ENCODE measurements at places on chromosomes 1 and 21.

- DNase-seq, result no peak
Measured at GRCh38 chr1:115219927-115220326, 118.1 kb downstream of the NGF start.

- no peak for DNase-seq
Measured at GRCh38 chr1:61752921-61753389, 10.7 kb downstream of the PATJ start.

DNA sequence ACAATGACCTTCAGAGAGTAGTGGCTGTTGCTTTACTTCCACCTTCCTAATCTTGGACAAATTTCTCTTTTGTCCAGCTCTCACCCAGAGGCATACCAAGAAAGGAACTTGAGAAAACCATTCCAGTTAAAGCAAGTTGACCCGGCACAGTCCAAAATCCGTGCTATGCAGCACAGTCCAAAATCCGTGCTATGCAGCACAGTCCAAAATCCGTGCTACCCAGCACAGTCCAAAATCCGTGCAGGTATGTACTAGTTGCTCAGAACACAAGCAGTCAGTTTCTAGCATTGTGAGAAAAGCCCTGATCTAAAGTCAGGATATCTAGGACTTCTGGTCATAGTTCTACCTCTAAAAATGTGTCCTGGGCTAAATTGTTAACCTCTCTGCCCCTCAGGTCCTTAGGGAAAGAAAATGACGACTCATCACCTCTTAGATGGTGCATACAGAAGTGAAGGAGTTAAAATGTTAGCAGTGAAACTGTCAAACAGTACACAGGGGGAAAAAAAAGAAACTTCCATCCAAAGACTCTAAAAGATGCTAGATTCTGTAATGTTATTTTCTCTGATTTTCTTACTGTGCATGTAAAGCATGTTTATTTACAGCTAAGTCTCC is 40.3 kb upstream of the ENAH start:
- DNase-seq, result no peak

- no peak for DNase-seq
Measured at GRCh38 chr1:56034847-56035481, 544.4 kb downstream of the PLPP3 start.

- no peak for DNase-seq
Measured at GRCh38 chr1:156126043-156126629, 11.6 kb downstream of the LMNA start.

GRCh38 chr1:231776757-231777062 is 150.1 kb downstream of the DISC1 start:
- no peak for DNase-seq

DNA sequence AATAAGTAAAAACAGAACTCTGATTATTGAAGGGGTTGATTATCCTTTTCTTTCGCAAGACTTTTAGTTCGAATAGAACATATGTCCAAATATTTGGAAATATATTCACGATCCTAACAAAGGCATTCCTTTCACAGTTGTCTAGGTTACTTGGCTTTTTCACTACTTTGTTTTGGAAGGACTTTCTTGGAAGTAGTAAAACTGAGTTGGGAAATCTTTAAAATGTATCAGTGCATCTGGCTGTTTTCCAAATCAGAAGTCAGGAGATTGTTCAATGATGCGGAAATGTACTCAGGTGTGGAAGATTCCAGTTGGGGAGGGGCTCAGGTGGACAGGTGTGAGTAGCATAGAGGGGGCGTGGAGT is 67.1 kb downstream of the SH3BGR start:
- no peak for DNase-seq
